ENCODE measurements at places on chromosomes 6 and 20.
A peak's percentile ranks its signal among the peaks of the same experiment; 100 is the strongest.

GRCh38 chr6:44050872-44051505 lies 76.3 kb downstream of the MRPL14 start:
- no peak for DNase-seq

DNA sequence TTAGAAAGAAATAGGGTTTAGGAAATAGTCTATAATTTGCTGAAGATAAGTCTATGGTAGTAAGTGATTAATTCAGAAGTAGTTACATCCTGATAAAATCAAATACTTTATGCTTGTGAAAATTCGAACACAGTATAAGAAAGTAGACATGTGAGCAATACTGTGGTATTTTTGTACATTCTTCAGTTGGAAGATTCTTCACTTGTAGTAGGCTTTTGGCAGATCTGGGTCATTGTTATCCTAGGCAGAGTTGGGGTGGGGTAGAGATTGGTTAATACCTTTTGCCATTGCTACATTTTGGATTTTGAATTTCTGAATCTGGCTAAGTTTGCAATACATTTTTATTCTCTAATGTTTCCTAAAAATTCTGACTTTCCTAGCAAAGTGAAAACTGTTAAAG lies 197.5 kb downstream of the BCKDHB start:
- DNase-seq = no peak

DNA sequence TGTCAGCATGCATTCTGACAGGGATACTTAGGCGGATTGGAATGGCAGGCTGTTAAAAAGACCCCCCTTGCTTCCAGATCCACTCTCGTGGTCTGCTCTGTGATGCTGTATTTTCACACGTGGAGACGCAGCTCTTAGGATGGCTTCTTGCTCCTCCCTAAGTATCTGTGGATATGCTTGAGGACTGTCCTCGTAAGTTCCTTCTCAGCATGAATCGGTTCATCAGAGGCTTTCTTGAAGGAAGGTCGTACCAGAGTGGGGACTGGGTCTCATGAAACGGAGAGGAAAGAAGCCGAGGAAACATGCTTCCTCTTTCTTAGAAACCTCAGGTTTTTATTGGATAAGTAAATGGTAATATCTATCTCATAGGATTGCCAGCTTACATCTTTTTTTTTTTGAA lies 220.4 kb downstream of the FARS2 start:
- no peak for DNase-seq

DNA sequence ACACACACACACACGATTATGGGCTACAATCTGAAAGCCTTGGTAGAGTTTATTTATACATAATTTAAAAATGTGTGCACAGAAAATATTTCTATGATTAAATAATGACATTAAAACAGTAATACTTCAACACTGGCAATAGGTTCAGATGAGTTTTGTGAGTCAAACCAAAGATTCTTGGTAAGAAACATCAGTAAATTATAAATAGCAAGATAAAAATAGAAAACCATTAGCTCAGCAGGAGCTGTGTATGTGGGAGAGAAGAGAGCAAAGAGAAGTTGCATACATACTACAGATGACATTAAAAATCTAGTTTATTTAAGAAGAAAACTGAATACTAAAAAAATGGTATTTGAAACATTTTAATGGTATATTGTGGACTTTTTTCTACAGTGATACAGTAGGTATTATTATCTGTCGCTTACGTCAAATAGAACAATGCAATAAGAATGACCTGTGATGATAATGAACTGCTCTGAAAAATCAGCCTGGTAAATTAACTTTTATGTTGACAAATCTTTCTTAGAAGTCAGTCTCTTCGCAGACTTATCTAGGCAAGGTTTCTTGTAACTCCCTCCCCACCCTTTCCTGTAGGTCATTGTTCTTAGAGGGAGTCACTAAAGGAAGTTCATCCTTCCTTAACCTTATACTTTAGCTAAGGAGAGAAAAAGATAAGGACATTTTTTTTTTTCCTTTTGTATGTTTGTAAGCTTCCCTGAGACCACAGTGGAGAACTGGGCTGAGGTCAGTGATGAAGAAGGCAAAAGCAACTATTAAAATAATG lies 149.3 kb downstream of the GJA1 start:
- DNase-seq = peak; percentile 51

DNA sequence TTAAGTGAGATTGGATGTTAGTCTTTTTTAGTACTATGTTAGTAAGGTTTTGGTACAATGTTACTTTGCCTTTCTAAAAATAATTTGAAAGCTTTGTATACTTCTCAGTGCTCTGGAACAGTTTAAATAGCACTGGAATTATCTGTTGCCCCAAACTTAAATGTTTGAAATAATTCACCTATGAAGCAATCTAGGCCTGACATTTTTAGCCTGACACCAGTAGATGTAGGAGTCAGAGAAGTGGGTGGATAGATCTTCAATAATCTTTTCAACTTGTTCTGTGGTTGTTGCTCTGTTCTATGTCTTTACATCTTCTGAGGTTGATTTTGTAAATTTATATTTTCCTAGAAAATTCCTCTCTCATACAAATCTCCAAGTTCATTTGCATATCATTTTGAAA lies 103.1 kb upstream of the ADGRF1 start:
- DNase-seq = no peak

GRCh38 chr6:99189823-99190721 lies 159.4 kb downstream of the FAXC start:
- no peak for DNase-seq

GRCh38 chr6:170438402-170438753 lies 114.7 kb downstream of the PSMB1 start:
- peak; percentile 93 for DNase-seq

DNA sequence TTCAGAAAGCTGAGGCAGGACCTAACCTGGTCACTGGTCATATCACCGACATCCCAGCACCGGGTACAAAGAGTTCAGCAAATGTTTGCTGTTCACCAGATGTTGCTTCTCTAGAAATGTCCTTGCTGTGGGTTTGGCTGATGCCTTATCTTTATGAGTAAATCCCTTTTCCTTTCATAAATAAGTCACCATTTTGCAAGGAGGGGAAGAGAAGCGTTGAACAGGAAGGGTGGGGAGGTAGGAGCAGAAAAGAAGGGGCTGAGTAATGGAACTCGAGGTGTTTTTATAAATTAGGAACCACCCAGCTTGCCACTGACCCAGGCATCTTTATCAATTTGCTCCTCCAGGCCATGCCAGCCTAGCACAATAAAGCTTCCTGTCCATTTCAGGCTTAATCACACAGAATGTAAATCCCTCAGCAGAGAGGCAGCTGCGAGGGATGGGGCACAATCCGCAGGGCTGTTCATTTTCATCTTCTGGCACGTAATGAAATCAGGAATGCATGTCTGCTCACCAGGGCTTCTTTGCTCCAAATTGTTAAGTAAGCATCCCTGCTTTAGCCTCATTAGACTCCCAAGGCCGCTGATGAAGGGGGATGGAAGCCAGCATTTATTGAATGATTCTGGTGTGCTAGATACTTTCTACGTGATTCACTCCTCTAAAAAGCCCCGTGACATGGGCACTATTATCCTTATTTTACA lies 371.9 kb upstream of the CHD6 start:
- no peak for DNase-seq

DNA sequence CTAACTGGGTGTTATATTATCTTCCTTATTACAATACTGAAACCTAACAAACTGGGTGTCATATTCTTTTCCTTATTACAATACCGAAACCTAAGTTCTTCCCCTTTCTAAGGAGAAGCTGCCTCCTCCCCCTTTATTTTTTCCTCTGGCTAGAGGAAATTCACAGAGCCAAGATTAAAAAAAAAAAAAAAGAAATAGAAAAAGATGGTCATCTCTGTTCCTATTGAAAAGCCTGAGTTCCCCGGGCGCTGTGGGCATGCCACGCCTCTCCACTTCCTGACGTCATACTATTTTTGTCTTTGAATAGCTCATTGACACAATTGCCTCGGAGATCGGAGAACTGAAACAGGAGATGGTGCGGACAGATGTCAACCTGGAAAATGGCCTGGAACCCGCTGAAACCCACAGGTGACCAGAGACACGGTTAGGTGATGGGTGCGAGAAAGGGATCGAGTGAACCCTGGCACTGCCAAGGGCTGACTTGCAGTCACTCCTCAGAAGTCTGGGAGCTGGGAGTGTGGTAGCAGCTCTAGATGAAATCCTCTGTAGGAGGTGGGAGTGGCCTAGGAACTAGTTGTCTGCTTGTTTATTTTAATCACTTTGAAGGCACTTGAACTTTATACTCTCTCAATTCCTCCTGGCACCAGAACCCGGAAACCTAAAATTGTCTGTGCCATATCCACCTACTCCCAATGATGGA lies 82.2 kb upstream of the NAA20 start:
- DNase-seq = no peak

DNA sequence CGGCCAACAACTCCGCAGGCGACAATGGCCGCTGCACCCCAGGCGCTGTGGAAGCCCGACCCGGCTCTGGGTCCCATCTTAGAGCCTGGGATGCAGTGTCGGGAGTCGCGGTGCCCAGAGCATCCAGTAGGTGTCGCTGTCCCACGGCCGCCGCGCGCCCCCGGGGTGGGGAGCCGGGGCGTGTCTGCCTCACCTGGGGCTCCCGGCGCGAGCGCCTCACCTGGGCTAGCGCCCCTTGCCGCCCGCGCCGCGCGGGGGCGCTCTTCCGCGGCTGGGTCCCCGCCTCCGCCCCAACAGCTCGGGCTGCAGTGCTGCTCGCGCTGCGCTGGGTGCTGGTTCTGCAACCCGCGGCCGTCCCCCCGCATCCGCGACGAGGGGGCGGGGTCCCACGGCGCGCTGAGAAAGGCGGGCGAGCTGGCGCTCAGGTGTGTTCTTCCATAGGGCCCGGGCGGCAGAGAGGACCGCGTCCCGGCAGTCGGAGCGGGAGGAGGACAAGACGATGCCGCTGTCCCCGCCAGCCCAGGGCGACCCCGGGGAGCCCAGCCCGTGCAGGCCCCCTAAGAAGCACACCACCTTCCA lies at the start of gene CRYBG1:
Gene CRYBG1 (plus strand): TSS at position 308 of the 579 bp plus-strand sequence. CDS start 192 bp downstream, at position 500.
- DNase-seq = no peak

DNA sequence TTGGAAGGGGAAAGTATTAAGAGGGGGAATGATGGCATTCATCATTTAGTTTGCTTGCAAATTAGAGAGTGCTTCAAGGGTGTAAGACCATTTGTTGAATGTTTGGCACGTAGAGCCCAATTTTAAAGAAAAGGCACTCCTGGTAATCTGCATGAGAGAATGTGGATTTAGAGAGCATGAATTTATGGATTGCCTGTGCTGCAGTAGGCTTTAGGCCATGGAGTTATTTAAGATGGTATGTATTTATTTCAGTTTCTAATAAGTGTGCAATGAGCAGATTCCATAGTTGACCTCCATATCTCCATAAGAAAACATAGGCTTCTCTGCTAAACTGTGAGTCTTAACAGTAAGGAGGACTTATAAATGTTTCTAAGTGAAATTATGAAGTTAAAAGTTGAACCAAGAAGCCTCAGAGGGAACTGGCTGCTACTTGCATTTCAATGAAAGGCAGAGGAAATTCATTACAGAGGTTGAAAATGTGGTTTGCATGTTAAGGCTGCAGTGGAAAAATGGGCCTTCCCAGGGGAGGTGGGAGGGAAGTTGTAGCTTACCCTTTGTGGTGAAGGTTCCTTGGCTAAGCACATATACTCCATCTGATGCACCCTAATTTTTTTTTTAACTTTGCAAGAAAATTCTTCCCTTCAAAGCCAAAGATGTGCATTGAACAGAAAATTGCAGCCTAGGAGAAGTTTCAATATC lies 134.2 kb downstream of the CARMIL1 start:
- DNase-seq = no peak

GRCh38 chr6:6395581-6396197 lies 75.2 kb upstream of the F13A1 start:
- no peak for DNase-seq

All from AG04449 (cell line).